Vagina (tissue), 2 donors: ENCODE measurements at places on chromosomes 5 and 9.

GRCh38 chr9:124242331-124243194 is 15.2 kb upstream of the NEK6 start:
- no peak for DNase-seq

DNA sequence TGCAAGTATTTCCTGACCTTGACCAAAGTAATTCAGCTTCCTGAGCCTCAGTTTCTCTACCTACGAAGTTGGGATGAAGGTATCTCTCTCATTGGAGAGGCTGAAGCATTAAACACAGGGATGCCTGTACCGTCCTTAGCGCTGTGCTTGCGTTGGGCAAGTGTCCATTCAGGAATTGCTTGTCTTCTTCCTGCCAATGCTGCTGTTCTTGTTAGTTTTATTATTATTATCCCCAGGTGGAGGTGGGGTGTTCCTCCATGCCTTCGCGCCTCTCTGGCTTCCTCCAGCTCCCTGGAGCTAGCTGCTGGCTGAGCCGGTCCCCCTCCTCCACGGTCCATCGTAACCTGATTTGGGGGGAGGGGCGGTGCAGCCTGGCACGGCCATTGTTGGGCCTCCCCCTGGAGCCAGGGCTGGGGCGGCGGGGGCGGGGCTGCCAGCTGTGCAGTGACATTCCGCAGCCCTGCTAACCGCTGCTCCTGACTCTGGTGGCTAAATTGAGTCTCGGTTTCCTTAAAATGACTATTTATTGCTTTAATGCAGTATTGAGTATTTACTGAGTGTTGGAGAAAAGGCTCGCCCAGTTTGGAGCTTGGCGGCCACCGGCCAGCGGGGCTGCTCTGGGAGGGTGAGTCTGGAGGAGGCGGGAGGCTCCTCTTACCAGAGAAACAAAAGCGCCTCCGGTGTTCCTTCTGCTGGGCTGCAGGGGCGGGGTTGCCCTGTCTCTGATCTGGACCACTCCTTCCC is 51.3 kb downstream of the LMX1B start:
- no peak for DNase-seq

- no peak for DNase-seq
These were observed 6.1 kb downstream of the ZNF618 start for GRCh38 chr9:113882181-113882580.

DNA sequence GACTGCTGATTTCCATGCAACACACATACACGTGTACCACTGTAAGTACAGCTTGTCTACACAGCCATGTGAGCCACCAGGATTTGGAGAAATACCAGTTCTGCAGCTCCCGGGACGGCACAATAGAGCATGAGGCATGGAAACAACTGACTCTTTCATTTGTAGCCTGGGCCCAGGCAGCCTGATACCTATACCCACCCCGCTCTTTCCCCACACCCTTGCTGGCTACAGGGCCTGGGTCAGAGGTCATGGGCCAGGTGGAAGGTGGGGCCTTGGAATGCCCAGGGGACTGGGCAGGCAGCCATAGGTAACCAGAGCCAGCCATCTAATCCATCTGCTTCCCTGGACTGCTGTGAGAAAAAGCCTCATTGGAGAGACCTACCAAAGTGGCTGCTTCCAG is 39.0 kb upstream of the ZSWIM6 start:
- DNase-seq: no peak

DNA sequence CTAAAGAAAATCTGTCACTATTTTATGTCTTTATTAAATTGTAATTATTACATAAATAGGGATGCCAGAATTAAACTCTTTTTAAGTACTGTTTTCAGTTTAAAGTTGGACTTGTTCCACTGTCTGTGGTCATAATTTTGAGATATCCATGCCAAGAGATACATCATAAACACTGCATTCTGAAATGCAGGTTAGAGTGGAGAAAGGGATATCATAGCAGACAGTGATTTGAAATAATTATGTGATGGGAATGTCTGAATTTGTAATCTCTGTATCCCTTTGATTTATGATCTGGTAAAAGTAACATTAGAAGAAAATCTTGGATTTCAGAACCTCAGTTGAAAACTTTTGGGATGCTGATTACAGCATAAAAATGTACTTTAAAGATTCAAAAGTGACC is 222.1 kb downstream of the GOLPH3 start:
- DNase-seq: no peak

GRCh38 chr9:134923466-134923865 is 5.8 kb upstream of the FCN1 start:
- no peak for DNase-seq

- no peak for DNase-seq
These were observed 92.9 kb downstream of the LRRC70 start for GRCh38 chr5:62671479-62671878.

DNA sequence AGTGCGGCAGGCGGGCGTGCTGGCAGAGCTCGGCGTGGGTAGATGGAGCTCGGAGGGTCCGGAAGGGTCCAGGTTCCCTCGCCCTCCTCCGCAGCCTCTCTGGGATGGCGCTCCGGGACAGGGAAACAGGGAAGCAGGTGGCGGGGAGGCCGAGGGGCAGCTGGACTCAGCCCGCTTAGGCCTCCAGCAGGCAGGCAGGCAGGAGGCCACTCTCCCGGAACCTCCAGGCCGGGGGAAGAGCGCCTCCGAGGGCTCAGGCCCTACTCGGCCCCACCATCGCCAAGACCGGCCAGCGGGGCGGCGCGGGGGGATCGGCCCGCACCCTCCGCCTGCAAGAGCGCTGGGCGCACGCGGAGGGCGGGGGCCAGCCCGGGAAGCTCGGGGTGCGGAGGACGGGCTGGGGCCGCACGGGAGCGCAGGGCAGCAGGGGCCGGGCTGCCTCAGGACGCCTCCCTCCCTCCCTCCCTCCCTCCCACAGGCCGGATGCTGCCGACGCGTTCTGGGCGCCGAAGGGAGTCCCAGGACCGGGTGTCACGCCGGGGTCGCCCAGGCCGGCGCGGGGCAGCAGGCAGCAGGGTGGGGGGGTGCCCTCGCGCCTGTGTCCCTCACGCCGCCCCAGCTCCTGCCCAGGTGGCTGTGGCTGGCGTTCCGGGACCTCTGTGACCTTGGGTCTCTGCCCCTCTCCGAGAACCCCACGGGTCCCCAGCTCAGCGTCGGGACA is 977 bp downstream of the MGAT4B start:
- DNase-seq: peak; percentile 95

DNA sequence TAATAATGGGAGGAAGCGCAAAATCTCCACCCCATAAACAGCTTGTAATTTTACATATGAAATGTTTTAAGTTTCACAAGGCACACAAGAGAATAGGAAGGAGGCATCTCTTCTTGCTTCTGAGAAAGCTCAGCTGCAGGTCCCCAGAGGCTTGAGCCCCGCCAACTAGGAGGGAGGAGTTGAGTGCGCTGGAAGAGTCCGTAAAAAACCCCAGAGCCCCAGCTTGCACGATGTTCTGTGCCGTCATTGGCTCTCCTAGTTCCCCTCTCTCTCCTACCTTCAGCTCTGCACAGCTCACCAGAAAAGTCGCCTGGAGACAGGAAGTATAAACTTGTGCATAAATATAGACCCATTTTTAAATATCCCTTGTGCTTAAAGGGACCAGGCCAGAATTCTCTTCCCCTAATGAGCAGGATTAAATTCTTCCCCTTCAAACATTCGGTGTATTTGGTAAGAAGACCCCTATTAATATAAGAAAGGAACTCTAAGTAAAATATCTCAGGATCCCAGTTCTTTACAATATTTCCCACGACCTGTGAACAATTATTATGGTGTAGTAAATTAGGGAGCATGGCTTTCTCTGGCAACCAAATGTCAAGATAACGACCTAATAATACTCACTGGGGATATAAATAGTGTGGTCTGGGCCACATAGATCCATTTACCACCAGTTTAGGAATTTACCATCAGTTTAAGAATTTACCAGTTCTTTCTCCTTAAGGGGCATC is 13.7 kb downstream of the GLRX start:
- no peak for DNase-seq

GRCh38 chr5:160315968-160316367 is 3.6 kb upstream of the CCNJL start:
- no peak for DNase-seq

GRCh38 chr5:2805080-2805479 is 53.6 kb upstream of the IRX2 start:
- no peak for DNase-seq

GRCh38 chr9:18971404-18971803 is 61.6 kb downstream of the SAXO1 start:
- DNase-seq: no peak

DNA sequence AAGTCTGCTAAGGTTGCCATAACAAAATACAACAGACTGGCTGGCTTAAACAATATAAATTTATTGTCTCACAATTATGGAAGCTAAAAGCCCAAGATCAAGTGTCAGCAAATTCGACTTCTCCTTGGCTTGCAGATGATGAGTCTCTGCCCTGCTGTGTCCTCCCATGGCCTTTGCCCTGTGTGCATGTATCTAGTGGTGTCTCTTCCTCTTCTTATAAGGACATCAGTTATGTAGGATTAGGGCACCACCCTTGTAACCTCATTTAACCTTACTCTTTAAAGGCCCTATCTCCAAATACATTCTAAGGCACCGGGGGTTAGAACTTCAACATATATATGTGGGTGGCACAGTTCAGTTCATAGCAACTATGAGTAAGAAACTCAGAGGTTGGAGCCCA is 157.9 kb upstream of the RASA1 start:
- DNase-seq: no peak

GRCh38 chr9:79490657-79491248 is 81.0 kb upstream of the TLE4 start:
- DNase-seq: no peak

DNA sequence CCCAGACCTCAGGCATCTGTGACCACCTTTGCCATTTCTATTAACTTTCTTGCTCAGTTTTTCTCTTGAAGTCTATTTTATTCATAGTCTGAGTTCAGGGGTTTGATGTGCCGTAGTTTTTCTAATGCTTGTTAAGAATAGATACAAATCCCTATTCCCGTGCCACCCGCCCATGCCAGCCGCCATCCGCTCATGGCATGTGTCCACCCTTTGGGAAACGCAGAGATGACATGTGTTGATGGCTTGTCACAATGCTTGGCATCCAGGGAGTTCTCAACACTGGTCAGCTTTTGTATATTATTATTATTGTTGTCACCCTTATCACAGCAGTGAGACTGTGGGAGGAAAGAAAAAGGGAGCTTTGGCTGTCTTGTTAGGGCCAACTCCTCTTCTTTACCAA is 17.3 kb upstream of the ANGPTL2 start:
- DNase-seq: no peak

DNA sequence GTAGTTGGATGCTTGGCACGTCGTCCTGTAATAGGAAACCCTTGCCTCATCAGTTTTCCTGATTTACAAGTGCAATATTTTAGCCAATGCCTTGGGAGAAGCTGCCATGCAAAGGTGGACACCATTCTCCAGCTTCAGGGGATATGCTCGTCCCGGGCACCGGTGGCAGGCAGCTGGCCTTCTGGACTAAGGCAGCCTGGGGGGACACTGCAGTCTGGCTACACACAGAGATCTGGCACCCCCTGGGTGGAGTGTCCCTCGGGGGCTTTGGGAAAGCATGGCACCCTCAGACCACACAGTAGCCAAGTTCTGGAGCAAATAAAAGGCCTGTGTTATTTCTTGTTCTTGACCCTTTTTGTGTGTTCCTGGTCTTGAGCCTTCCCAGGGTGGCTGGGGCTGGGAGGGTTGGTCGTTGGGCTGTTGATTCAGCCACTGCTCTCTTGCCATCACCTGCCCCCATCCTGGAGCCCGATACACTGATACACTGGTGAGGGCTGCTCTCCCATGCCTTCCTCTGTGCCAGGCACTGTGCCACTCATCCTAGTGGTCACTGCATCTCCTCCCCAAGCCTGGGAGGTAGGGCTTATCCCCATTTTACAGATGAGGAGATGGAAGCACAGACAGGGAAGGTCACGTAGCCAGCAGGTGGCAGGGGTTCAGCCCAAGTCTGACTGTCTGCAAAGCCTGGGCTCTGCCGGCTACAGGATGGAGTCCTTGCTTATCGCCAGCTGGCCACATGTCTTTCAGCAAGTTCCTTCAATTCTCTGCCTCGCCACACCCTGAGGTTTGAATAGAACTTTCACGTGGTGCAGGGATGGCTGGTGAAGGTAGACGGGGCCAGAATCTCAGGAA is 134.1 kb downstream of the RGS3 start:
- DNase-seq: no peak

DNA sequence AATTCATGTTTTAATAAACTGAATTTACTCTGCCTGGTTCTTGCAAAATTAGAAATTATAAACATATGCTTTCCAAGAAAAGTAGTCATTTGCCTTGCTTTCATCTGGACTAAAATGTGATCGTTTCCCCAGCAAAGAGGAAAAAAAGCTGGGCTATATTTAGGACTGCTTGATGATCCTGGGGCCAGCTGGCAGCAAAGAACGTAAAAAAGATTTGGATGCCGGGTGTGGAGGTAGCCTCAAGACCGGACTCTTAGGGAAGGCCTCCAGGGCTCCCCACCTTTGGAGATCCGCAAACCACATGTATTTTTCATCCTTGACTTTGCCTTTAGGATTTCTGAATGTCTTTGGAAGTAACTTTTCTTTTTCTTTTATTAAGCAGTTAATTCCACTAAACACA is 156.1 kb upstream of the SEMA6A start:
- no peak for DNase-seq
